ENCODE measurements at places on chromosomes 12 and 14.

- no peak overlapping the region for H3K27ac ChIP-seq
- no peak overlapping the region for H3K4me3 ChIP-seq
- DNase-seq, result no peak
- H3K4me1 ChIP-seq, result no peaks in the 10 kb centered on the region
- no peaks in the 10 kb centered on the region for H3K27me3 ChIP-seq
These were observed 2.8 kb upstream of the CLEC9A start for GRCh38 chr12:10027721-10028120.

- H3K4me3 ChIP-seq, result peak overlapping the region; percentile 90
- DNase-seq, result no peak
- peaks cover 6% of the 10 kb centered on the region for H3K36me3 ChIP-seq
- no peaks in the 10 kb centered on the region for H3K27me3 ChIP-seq
- peaks cover 34% of the 10 kb centered on the region for H3K4me1 ChIP-seq
- H3K27ac ChIP-seq, result peak overlapping the region; percentile 99
These were observed 1.3 kb upstream of the SETD1B start for GRCh38 chr12:121802485-121802842.

GRCh38 chr14:24889843-24890242 lies 160.1 kb downstream of the STXBP6 start:
- H3K27me3 ChIP-seq, result peaks cover 18% of the 10 kb centered on the region
- no peaks in the 10 kb centered on the region for H3K4me1 ChIP-seq
- H3K27ac ChIP-seq, result no peak overlapping the region

GRCh38 chr12:41724216-41724615 lies 420.5 kb downstream of the GXYLT1 start:
- no peak overlapping the region for H3K4me3 ChIP-seq
- no peaks in the 10 kb centered on the region for H3K27me3 ChIP-seq
- no peaks in the 10 kb centered on the region for H3K4me1 ChIP-seq
- no peak for DNase-seq
- no peak overlapping the region for H3K27ac ChIP-seq
- H3K36me3 ChIP-seq, result no peaks in the 10 kb centered on the region

- H3K27me3 ChIP-seq, result no peaks in the 10 kb centered on the region
- H3K4me1 ChIP-seq, result peaks cover 12% of the 10 kb centered on the region
- H3K27ac ChIP-seq, result peak overlapping the region; percentile 79
- no peak overlapping the region for H3K4me3 ChIP-seq
- no peaks in the 10 kb centered on the region for H3K36me3 ChIP-seq
These were observed 12.1 kb upstream of the FLVCR2 start for GRCh38 chr14:75566321-75566720.
